ENCODE measurements at places on chromosomes 2 and 18.

- DNase-seq: no peak
Measured at GRCh38 chr2:55157474-55157884, 74.6 kb downstream of the CLHC1 start.

GRCh38 chr2:154758871-154759270, 60.4 kb downstream of the KCNJ3 start:
- no peak for DNase-seq

GRCh38 chr2:116491292-116491691, 1323.2 kb upstream of the DDX18 start:
- DNase-seq: no peak

DNA sequence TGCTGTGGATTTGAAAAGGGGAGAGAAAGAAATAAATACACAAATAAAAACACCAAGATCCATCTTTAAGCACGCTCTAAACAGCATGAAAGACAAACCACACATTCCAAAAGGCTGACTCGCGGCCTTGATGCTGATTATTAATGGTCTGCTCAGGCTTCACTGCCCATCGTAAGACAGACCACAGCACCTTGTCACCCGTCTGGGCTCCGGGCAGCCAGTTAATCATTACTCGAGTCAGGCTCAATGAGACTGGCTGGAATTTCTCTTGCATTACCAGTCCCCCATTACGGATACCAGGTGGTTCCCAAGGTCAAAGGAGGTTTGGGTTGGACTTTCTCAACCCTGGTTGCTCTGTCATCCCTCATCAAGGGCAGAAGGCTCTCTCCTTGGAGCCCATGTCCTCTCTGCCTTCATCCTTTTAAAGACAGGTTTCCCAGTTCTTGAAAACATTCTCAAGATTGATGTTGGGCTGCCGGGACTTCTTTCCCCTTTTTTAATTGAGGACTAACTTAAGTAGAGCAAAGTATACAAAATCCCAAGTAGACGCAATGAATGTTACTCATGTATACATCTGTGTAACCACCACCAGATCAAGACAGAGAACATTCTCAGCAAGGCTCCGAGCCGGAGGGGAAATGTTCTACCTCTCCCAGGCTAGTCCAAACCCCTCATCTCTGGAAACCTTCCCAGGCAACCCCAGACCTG, 8.1 kb downstream of the SMAD7 start:
- no peak for DNase-seq

DNA sequence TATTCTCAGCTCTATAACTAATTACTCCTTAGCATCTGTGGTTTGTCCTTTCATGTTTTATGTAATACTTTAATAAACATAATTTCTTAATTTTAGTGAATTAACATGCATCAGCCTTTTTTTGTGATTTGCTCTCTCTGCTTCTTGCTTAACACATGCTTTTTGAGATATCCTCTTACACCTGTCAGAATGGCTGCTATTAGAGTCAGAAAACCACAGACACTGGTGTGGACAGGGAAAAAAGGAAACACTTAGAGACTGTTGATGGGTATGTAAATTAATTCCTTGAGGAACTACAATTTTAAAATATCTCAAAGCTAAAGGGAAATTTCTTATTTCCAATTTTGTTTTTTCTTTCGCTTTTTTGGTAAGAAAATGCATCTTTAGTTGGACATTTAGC, 549.0 kb downstream of the ZNF804A start:
- no peak for DNase-seq
